ENCODE measurements at places on chromosomes 2 and 18. TPM values are rescaled to one million over a fixed set of nuclear protein-coding genes. Genes with fewer than 3 reads are reported as not detected.

DNA sequence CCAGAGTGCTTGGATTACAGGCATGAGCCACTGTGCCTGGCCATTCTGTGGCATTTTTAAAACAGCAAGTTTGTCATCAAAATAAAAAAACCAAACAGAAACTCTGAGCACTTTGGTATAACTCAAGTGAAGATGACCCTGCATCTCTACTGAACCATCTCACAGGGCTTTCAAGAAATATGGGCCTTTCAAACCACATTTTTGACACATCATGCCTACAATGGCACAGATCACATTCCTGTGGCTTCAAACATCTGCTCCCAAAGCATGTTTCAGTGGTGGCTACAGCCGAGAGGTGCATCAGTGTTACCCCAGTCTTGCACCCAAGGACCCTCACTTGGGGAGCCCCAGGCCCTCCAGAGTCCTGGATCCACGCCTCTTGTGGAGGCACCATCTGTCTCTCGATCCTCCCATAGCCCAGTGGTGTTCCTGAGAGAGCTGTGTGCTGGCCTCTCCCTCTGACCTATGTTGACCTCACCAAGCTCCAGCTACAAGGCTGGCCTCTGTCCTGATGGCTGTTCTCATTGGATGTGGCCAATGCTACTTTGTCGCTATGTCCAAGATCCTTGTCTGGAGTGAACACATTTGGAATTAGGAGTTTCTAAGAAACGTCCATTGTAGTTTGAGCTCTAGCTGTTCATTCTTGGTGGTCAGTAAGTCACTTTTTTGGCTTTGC lies 55.2 kb upstream of the RALBP1 start:
- no peaks in the 10 kb centered on the region for H3K27me3 ChIP-seq
- no peak for DNase-seq
- no peaks in the 10 kb centered on the region for H3K36me3 ChIP-seq
- H3K27ac ChIP-seq, result no peak overlapping the region
- peaks cover 24% of the 10 kb centered on the region for H3K4me1 ChIP-seq
- H3K4me3 ChIP-seq, result no peak overlapping the region

- H3K27me3 ChIP-seq, result no peaks in the 10 kb centered on the region
- H3K36me3 ChIP-seq, result no peaks in the 10 kb centered on the region
- H3K4me3 ChIP-seq, result no peak overlapping the region
- DNase-seq, result no peak
- H3K4me1 ChIP-seq, result no peaks in the 10 kb centered on the region
These were observed 813.7 kb downstream of the ERBB4 start for GRCh38 chr2:211724933-211725332.

DNA sequence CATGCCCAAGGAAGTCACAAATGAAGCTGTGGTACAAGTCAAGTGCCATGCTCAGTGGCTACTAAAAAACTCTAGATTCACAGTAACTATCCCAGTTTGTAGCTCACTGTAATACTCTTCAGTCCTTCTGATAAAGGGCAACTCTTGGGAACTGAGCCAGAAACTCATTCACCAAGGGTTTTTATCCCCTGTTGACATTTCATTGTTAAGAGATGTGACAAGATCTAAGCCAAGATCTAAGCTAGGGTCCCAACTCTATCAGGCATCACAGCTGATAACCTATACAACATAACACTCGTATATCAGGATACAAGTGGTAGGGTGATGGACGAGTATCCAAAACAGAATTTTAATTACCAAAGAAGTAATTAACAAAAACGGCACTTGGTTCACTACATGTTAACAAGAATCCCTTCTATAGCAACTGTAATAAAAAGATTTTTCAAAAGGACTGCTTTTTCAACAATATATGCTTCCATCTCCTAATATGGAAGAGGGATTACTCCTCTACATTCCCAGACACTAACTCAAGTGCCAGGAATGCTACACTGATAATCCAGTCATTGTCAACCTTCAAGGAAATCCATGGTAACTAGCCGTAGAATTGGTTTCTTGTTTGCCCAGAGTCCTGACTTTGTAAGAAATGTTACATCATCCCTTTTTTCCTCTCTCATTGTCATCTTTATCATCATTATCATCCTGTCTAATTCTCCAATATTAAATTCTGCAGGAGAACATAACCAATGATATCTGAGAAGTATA lies 111.7 kb downstream of the CDH2 start:
- H3K36me3 ChIP-seq, result no peaks in the 10 kb centered on the region
- no peak for DNase-seq
- no peaks in the 10 kb centered on the region for H3K4me1 ChIP-seq
- H3K27ac ChIP-seq, result no peak overlapping the region

DNA sequence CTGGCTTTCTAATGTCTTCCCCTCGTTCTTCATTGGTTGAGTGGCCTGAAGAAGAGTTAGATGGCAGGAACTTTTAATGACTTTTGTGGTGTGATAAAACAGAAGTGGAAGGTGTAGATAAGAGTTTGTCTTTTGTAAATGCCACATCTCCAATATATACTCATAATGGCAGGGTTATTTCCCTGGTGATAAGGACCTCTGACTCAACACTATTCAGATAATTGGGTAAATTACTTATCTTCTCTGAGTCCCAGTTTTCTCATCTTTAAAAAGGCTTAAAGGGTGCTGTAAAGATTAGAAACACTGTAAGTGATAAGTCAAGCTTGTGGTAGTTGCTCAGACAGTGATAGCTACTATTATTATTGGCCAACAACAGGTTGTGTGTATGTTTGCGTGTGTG lies 9.5 kb downstream of the KLHL14 start:
- DNase-seq, result no peak
- no peak overlapping the region for H3K4me3 ChIP-seq
- H3K27me3 ChIP-seq, result no peaks in the 10 kb centered on the region
- no peaks in the 10 kb centered on the region for H3K4me1 ChIP-seq

DNA sequence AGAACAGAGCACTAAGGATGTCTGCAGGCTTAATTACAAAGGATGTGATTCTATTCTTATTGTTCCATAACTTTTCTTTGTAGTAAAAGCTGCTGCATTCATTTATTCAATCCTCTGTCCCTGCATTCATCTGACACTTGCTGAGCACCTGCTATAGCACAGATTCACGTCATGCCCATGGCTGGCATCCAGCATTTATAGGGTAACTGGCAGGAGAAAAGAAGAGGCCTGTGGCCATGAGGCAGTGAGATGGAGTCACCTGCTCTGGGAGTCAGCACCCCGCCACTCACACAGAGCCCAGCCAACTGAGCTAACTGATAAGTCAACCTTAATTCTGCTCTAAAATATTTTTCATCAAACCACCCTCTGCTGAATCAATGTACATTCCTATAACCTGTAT lies 18.3 kb upstream of the CDC42EP3 start:
- H3K4me3 ChIP-seq, result no peak overlapping the region
- no peak overlapping the region for H3K27ac ChIP-seq
- H3K27me3 ChIP-seq, result no peaks in the 10 kb centered on the region
- H3K36me3 ChIP-seq, result no peaks in the 10 kb centered on the region

DNA sequence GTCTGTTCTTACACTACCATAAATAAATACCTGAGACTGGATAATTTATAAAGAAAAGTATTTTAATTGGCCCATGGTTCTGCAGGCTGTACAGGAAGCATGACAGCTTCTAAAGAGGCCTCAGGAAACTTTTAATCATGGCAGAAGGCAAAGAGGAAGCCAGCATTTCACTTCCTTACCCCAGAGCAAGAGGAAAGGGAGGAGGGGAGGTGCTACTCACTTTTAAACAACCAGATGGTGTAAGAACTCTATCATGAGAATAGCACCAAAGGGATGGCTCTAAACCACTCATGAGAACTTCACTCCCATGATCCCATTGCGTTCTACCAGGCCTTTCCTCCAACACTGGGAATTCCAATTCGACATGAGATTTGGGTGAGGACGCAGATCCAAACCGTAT lies 344.4 kb upstream of the SLC39A10 start:
- DNase-seq, result no peak
- no peaks in the 10 kb centered on the region for H3K36me3 ChIP-seq
- no peaks in the 10 kb centered on the region for H3K4me1 ChIP-seq
- H3K27ac ChIP-seq, result no peak overlapping the region
- no peak overlapping the region for H3K4me3 ChIP-seq

DNA sequence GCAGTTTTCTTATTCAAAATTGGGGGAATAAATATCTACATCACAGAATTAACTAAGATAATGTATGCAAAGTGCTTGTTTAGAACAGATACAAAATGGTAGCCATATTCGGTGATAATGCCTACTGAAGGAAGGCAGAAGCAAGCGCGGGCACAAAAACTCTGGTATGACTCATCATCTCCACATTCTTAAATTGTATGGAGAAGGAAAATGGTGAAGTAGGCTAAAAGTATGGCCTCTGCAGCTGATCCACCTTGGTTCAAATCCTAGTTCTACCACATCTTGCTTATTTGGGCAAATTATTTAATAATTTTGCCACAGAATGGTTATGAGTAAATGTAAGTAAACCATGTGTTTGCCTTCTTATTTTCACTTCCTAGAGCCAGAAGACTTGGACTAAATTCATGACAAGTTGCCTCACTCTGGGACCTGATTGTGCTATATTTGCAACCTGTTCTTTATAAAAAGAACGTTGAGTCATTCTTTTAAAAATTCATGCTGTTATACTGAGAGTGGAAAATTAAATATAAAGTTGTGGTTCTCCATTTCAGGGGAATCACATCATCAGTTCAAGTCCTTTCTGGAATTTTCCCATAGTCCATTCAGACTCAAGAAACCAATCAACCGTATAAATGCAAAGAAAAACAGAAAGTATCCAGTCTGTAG lies 9.0 kb upstream of the CDK15 start:
- H3K4me1 ChIP-seq, result no peaks in the 10 kb centered on the region
- no peaks in the 10 kb centered on the region for H3K36me3 ChIP-seq
- no peak for DNase-seq
- H3K27ac ChIP-seq, result no peak overlapping the region

The HOXD1 gene
- 1.2 TPM for total RNA-seq

DNA sequence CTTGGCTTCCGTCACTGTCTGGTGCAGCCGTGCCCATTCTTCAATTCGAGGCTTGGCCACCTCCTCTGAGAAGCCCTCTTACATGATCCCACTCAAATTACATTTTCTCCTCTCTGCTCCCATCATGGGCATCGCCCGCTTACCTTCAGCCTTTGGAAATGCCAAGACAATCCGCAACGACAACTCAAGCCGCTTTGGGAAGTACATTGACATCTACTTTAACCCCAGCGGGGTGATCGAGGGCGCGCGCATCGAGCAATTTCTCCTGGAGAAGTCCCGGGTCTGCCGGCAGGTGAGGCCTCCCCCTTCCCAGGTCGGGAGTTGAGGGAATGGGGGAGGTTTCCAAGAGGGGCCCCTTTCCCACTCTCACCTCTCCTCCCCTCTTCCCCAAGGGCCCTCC lies 38.3 kb downstream of the MYO7B start:
- no peaks in the 10 kb centered on the region for H3K36me3 ChIP-seq
- H3K27ac ChIP-seq, result no peak overlapping the region
- H3K4me3 ChIP-seq, result no peak overlapping the region
- DNase-seq, result peak; percentile 81
- H3K27me3 ChIP-seq, result no peaks in the 10 kb centered on the region

- no peak overlapping the region for H3K4me3 ChIP-seq
- no peaks in the 10 kb centered on the region for H3K27me3 ChIP-seq
- H3K36me3 ChIP-seq, result no peaks in the 10 kb centered on the region
These were observed 105.4 kb upstream of the MMADHC start for GRCh38 chr2:149692961-149693396.

The TM4SF20 gene
- total RNA-seq, result not detected

DNA sequence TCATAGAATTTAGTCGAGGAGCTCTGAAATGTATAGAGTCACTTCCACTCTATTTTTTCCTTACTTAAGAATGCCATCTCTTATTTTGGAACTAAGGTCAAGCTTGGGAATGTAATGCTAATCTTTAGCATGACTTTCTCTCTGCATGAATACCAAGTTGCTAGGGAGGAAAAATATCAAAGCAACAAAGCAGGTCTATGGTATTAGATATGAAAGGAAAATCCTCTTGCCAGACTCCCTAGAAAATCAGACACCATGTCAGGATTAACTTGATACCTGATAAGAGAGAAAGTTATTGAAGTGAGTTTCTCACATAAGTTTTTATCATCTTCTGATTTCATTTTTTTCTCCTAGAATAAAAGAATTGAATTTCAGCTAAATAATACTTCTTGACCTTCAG lies 341.7 kb upstream of the ZNF804A start:
- no peak for DNase-seq
- H3K36me3 ChIP-seq, result no peaks in the 10 kb centered on the region

- no peaks in the 10 kb centered on the region for H3K36me3 ChIP-seq
- H3K27ac ChIP-seq, result no peak overlapping the region
- no peaks in the 10 kb centered on the region for H3K27me3 ChIP-seq
- peaks cover 8% of the 10 kb centered on the region for H3K4me1 ChIP-seq
- no peak overlapping the region for H3K4me3 ChIP-seq
These were observed 44.9 kb downstream of the DYSF start for GRCh38 chr2:71498261-71498701.

- H3K36me3 ChIP-seq, result no peaks in the 10 kb centered on the region
- peak overlapping the region; percentile 18 for H3K27ac ChIP-seq
- no peak overlapping the region for H3K4me3 ChIP-seq
- H3K27me3 ChIP-seq, result no peaks in the 10 kb centered on the region
- no peak for DNase-seq
These were observed 32.3 kb upstream of the ZBTB7C start for GRCh38 chr18:48441405-48441881.

The KIAA2012 gene
- not detected for total RNA-seq

- H3K4me3 ChIP-seq, result no peak overlapping the region
- DNase-seq, result no peak
- H3K36me3 ChIP-seq, result no peaks in the 10 kb centered on the region
These were observed 125.6 kb downstream of the GRB14 start for GRCh38 chr2:164495491-164496223.

GRCh38 chr2:153227981-153228380 lies 250.6 kb downstream of the RPRM start:
- no peaks in the 10 kb centered on the region for H3K27me3 ChIP-seq
- no peak overlapping the region for H3K27ac ChIP-seq
- no peaks in the 10 kb centered on the region for H3K36me3 ChIP-seq

The SLC40A1 gene
- total RNA-seq, result 53.3 TPM

The RIT2 gene
- total RNA-seq, result not detected

The SCN7A gene
- total RNA-seq, result 15.0 TPM

- peaks cover under 1% of the 10 kb centered on the region for H3K36me3 ChIP-seq
- H3K27ac ChIP-seq, result no peak overlapping the region
- no peak for DNase-seq
- no peaks in the 10 kb centered on the region for H3K27me3 ChIP-seq
These were observed 39.8 kb downstream of the GREB1 start for GRCh38 chr2:11573418-11574175.

GRCh38 chr18:43719267-43719795 lies 442.0 kb upstream of the SYT4 start:
- H3K4me1 ChIP-seq, result no peaks in the 10 kb centered on the region
- no peaks in the 10 kb centered on the region for H3K36me3 ChIP-seq
- H3K4me3 ChIP-seq, result no peak overlapping the region

- no peak for DNase-seq
- H3K27ac ChIP-seq, result no peak overlapping the region
- H3K4me3 ChIP-seq, result no peak overlapping the region
These were observed 17.9 kb downstream of the PLEKHA3 start for GRCh38 chr2:178498137-178498536.

The RAX gene
- total RNA-seq, result not detected

The MYO5B gene
- 22.6 TPM for total RNA-seq

- no peaks in the 10 kb centered on the region for H3K27me3 ChIP-seq
- no peaks in the 10 kb centered on the region for H3K4me1 ChIP-seq
- H3K4me3 ChIP-seq, result no peak overlapping the region
- no peak for DNase-seq
- H3K36me3 ChIP-seq, result no peaks in the 10 kb centered on the region
These were observed 77.3 kb upstream of the ATG16L1 start for GRCh38 chr2:233174137-233174536.

- H3K27ac ChIP-seq, result no peak overlapping the region
- H3K27me3 ChIP-seq, result no peaks in the 10 kb centered on the region
- H3K4me3 ChIP-seq, result no peak overlapping the region
- H3K36me3 ChIP-seq, result no peaks in the 10 kb centered on the region
- no peak for DNase-seq
- no peaks in the 10 kb centered on the region for H3K4me1 ChIP-seq
These were observed 173.5 kb upstream of the CTAGE1 start for GRCh38 chr18:22591222-22591621.

Data from vagina (tissue), 2 donors.